Astrocyte of the spinal cord (primary cell): ENCODE measurements at places on chromosomes 12 and 14.

DNA sequence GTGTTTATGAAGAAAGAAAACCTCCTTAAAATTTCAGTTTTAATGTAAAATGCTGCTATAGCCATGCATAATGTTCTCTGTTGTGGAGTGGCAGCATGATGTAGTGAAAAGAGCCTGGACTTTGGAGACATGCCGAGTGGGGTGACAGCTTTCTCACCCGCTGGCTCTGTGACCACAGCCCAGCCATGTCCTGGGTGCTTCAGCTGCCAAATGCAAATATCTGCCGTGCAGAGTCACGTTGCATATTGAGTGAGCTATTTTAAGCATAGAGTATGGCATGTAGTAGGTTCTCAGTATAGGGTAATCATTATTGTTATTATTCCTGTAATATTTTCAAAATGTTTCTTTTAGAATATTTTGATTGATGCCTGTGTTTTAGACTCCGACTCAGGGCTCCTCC lies 15.5 kb upstream of the TCTN2 start:
- DNase-seq: no peak

DNA sequence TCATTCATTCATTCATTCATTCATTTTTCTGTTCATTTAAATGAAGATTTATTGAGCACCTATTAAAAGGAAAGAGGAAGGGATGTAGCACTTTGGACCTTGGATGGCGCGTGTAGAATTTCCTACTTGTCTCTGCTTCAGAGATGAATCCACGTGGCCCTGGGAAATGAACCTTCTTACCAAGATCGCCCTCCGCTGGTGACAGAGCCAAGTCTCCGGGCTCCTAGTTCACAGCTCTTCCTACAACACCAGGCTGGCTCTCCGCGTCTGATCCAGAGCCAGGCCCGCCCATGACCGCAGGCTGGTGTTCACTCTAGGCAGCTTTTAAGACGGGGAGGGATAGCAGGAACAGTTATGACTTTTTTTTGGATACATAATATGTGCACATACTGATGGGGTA lies 70.9 kb upstream of the PIWIL1 start:
- DNase-seq: no peak

GRCh38 chr12:48779869-48780268 lies 9.0 kb downstream of the ADCY6 start:
- DNase-seq: peak; percentile 78

GRCh38 chr12:71092290-71092689 lies 65.5 kb downstream of the TSPAN8 start:
- peak; percentile 48 for DNase-seq

GRCh38 chr12:47200446-47200845 lies 120.7 kb upstream of the AMIGO2 start:
- DNase-seq: no peak

DNA sequence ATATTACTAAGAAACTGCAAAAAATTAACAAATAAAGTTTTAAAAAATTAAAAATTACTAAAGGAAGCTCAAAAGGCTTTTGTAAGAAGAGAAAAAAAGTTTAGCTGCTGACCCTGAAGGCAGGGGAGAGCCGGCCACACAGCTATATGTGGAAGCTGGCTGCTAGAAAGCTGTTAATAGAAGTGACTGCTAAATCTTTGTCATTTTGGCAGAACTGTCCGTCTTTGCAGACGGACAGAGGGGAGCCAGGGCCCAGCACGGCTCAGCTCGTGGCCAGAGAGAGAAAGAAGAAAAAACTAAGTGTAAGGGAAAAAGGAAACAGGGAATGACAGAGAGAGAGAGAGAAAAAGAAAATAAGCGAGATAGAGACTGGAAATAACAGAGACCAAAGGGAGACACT lies 27.9 kb downstream of the PRMT8 start:
- DNase-seq: no peak

DNA sequence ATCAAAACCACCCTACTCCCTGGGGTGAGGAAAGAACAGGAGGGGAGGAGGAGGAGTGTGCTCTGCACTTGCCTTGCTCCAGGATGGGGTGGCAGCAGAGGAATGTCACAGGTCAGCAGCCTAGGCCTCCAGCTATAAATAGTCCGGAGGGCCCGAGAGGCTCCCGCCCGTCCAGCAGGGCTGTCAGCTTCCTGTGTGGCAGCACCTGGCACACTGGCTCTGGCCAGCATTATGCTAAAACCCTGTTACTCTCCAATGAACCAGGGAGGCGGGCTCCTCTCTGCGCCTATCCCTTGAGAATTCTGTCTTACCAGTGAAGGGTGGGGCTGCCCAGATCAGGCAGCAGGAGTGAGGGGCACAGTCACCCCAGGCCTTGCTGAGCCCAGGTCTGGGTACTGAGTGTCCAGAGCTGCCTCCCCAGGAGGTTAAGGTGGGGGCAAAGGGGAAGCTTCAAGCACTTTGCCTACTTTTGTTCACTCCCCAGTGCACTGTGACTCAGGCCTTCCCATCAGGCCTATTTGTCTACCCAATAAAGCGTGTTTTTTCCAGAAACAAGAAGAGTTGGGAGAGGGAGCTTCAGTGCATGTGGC lies 1.2 kb upstream of the COX14 start:
- DNase-seq: no peak

GRCh38 chr12:47141459-47141858 lies 61.7 kb upstream of the AMIGO2 start:
- DNase-seq: no peak

- peak; percentile 37 for DNase-seq
Observed at GRCh38 chr12:124994437-124994975, 1.1 kb downstream of the BRI3BP start.
